ENCODE measurements at places on chromosomes 3 and 15. TPM values are rescaled to one million over a fixed set of nuclear protein-coding genes. Genes with fewer than 3 reads are reported as not detected.

The CHRNA7 gene
- 5.3 TPM for total RNA-seq

The CSNK1G1 gene
- total RNA-seq = 19.9 TPM

DNA sequence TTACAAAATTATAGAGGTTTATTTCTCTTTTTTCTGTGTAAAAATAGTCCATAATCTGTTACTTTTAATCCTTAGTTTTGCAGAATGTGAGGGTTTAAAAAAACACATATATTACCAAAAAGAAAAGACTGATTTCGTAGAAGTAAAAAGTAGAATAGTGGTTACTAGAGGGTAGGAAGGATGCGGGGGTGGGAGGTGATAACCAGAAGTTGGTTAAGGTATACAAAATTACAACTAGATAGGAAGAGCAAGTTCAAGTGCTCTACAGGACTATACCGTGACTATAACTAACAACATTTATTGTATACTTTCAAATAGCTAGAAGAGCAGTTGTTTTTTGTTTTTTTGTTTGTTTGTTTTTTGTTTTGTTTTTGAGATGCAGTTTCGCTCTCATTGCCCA lies 16.1 kb downstream of the CASR start:
- DNase-seq = no peak

DNA sequence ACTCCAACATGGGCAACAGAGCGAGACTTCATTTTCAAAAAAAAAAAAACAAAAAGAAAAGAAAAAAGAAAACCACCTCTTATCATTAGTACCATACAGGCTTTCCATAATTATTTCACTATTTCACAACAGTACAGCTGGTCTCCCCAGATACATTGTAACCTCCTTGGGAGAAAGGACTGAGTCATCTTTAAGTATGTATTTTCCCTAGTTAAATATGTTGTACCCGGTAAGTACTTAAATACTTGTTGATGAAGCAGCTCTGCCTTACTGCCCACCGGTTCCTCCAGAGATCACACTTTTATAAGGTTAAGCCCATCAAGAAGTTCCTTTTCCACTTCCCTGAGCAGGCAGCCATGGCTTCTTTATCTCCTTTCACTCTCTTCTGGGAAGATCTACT lies 789.5 kb upstream of the CFAP20DC start:
- DNase-seq = no peak

The TMC3 gene
- total RNA-seq = 0.10 TPM

DNA sequence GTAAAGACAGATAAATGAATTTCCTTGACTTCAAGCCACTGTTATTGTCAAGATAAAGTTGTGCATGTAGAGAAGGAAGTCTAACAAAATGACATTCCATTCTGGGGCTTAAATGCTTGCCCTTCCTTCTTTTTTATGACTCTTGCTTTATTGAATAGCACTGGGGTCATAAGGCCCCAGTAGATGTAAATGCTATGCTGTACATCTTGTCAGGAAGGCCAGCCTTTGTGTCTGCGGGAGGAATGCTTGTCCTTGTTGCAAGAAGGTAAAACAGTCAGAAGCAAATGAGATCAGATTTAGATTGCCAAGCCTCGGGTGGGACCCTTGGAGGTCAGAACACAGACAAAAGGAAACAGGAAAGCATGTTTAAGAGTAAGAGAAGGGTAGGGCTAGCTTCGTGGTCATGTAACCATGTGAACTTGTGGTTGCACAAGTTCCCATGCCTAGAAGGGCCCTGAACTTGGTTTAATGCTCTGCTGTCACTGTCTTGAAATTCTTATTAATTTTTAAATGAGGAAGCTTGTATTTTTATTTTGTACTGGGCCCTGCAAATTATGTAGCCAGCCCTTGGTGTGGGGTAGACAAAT lies 81.5 kb downstream of the PPM1L start:
- no peak for DNase-seq

- no peak for DNase-seq
Observed at GRCh38 chr3:191379446-191379845, 49.1 kb upstream of the UTS2B start.

The FGD5 gene
- total RNA-seq = 15.3 TPM

DNA sequence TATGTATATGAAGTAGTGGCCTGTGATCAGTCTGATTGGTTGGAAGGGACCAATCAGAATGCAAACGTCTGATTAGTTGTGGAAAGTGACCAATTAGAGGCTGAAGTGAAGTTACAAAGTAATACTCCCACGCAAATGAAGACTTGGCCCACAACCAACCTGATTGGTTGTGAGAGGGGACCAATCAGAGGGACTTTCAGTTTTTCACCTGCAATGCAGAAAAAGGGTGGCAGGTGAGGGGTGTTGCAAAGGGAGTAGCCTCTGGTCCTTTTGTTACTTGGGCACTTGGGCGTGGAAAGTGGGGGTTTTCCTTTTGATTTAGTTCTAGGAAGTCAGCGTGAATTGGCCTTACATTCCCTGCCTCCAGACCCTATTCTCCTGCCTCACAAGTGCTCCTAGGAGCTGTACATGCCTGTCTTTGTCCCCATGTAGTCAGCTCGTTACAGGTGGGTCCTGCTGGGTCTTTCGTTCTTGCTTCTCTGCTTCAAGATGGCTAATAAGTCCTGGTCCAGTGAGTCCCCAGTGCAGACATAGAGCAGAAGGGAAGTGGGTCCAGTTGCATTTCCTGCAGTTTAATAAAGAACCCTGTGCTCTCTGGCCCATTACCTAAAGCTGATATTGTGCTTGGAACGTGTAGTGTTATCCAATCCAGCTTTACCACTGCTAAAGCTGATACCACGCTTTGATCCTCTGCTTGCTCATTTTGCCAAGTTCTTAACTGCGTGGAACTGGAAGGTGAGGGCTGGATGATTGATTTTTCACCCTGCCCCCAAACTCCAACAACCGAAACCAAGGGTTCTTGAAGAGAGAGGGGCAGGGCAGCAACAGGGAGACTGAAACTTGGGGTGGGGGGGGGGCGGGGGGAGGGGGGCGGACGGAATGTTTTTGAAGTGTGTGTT lies 46.0 kb upstream of the CD47 start:
- no peak for DNase-seq

- DNase-seq = no peak
Observed at GRCh38 chr15:34620142-34620541, 36.7 kb upstream of the GOLGA8B start.

- no peak for DNase-seq
Observed at GRCh38 chr3:106829206-106829605, 548.0 kb upstream of the CCDC54 start.

- no peak for DNase-seq
Observed at GRCh38 chr15:76840830-76841460, 64.2 kb downstream of the SCAPER start.

DNA sequence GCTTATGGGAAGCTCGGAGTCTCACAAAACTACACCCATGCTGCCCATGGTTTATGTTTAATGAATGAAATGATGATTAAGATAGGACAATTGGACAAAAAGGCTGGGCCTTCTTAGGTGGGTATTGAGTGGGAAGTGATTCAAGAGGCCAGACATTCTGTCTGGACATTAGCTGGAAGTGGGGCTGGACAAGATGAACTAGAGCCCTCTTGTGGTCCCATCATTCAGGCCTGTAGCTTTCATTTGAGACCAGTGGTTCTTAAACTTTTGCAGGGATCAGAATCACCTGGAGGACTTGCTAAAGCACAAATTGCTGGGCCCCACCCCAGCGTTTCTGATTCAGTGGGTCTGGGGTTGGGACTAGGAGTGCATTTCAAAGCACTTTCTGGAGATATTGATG lies 290.4 kb upstream of the CTDSPL start:
- DNase-seq = no peak

GRCh38 chr3:84943379-84943778 lies 15.4 kb upstream of the CADM2 start:
- no peak for DNase-seq

DNA sequence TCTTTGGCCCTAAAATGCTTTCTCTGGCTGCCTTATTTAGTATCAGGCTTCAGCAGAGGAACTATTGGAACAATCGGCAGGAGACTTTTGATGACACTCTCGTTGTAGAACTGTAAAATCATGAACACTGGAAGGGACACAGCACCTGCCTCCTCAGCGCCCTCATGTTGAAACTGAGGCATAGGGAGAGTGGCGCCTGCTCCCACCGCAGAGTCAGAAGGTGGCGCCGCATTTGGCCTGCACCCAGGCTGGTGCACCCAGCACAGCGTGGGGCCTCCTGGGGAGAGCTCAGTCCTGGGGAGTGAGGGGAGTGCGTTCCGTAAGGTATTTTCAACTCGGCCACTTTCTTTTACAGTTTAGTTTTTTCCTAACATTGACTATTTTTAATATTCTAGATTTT lies 78.2 kb upstream of the BLM start:
- DNase-seq = no peak

GRCh38 chr3:28104896-28105534 lies 136.4 kb upstream of the CMC1 start:
- DNase-seq = no peak

The TRPM1 gene
- not detected for total RNA-seq

- no peak for DNase-seq
Observed at GRCh38 chr15:88120026-88120425, 136.5 kb downstream of the NTRK3 start.

The TRH gene
- total RNA-seq = 5.3 TPM

The PLSCR4 gene
- total RNA-seq = 6.0 TPM

DNA sequence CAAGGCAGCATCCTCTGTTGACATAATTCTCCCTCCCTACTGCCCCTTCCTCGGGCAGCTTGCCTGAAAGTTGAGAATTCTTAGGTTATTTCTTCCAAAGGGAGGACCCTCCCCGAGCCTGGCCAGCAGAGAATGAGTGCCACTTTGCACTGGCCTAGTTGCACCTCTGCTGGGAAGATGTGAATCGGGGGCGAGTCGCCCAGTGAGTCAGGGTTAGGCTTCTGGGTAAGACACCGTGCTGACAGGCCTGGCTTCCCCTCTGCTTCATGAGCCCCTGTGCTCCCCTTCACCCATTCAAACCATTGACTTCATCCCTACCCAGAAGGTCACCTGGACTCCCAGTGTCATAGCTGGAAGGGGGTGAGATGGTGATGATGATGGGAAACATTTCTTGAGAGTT lies 82.3 kb downstream of the AAGAB start:
- DNase-seq = no peak

- DNase-seq = no peak
Observed at GRCh38 chr15:80081390-80081789, 21.9 kb downstream of the ZFAND6 start.

GRCh38 chr3:32782407-32782806 lies 35.4 kb upstream of the TRIM71 start:
- no peak for DNase-seq
